ENCODE measurements at places on chromosomes 7 and 10.

DNA sequence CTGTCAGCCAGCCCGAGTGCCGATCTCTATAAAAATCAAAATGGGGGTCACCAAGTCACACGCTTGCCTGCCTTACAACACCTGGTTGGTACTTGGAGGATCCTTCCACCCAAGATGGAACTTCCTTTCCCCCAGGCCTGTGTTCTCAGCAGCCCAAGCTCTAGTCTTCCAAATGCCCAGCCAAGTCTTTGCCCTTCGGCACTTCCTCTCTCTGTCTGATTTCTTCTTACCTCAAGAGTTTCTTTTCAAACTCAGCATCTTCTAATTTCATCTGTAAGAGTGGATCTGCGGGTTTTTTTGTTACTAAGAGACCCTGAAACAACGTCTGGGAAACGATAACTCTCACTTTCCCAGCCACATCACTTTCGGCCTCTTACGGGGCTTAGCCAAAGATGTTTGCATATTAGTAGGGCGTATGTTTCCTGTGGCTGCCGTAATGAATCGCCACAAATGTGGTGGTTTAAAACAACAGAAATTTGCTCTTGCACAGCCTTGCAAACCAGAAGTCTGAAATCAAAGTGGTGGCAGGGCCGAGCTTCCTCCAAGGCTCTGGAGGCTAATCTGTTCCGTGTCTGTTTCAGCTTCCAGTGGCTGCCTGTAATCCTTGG is 219.9 kb downstream of the TCF7L2 start:
- no peak for DNase-seq

- no peak for DNase-seq
Measured at GRCh38 chr7:128833148-128833945, 3.1 kb downstream of the FLNC start.

GRCh38 chr7:103795107-103795506 is 194.4 kb downstream of the RELN start:
- DNase-seq, result no peak

- peak; percentile 52 for DNase-seq
Measured at GRCh38 chr7:158828133-158829020, 932 bp downstream of the ESYT2 start.

- no peak for DNase-seq
Measured at GRCh38 chr7:30764030-30764975, 6.9 kb upstream of the MINDY4 start.

- DNase-seq, result peak; percentile 31
Measured at GRCh38 chr10:97494863-97495506, 3.2 kb downstream of the MMS19 start.

DNA sequence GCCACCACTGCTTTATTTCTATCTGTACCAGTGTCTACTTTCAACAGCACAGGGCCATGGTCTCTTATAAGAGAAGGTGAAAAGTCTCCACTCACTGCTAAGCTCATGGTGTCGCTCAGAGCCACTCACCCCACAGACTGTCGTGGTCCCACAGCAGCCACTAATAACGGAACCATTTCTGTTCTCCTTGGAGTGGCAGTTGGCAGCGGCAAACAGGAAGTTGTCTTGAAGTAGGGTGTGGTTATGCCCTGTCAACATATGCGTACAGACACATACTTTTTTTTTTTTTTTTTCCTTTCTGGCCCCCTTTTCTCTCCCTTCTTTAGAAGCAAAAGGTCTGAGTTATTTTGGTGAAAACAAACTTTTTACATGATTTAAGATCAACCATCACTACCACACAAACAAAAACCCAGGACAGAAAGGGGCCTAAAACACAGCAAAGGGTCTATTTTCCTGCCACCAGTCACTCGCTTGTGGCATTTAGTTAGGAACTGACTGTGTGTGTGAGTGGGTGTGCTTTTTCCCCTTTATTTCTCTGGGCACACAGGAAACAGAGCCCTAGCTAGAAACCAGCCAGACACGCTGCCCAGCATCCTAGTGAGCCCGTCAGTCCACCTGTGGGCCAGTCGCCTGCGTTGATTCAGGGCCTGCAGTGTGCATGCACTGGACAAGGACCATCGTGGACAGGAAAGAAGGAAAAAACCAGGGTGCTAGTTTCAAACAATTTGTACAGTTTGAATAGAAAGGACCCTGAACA is 96.7 kb upstream of the EFCAB10 start:
- peak; percentile 75 for DNase-seq

DNA sequence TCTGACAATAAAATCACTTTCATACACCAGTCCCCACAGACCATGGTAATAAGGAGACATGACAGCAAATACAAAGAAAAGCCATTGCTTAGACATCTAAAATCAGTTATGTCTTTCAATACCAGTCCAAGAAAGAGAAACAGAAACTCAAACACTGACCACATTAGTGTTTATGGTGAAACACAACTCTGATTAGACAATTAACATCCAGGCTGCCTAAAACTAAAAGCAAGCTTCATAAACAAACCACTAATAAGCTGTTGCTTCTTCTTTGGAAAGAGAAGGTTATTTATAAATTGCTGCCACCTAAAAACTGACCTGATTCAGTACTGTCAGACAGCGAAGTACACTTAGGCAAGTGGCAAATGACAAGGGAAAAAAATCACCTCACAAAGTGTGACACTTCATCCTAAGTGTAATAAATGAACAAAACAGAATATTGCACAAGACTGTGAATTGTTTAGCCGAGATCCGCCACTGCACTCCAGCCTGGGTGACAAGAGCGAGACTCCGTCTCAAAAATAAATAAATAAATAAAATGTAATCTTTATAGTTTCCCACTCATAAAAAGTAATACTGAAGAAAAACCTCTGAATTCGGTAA is 277.4 kb downstream of the PARD3 start:
- no peak for DNase-seq

DNA sequence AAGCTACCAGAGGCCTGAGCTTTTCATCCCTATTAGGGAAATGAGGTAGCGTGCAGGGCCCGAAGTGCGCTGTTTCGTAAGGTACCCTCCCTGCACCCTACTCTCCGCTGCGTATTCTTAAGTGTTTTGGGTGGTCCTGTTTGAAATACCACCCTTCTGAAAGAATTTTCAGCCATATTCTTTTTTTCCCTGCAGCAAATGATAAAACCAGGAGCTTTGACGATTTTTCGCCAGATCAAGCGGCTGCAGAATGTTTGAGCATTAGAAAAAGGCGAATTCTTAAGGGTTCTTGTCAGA is 1.2 kb downstream of the RSBN1L start:
- peak; percentile 48 for DNase-seq

GRCh38 chr7:69596723-69597277 is 1.5 kb upstream of the AUTS2 start:
- no peak for DNase-seq

DNA sequence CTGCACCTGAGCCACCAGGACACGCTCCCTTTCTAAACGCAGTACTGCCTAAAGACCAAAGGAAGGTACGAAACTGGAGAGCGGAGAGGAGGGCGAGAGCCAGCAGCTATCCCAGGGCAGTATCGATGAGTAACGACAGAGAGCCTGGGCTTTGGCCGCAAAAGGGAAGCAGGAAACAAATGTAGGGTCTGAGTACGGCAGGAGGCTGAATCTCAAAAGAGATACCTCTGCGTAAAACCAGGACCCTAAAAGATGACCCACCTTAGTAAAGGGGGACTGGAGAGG is 20.4 kb downstream of the PARP12 start:
- DNase-seq, result no peak

DNA sequence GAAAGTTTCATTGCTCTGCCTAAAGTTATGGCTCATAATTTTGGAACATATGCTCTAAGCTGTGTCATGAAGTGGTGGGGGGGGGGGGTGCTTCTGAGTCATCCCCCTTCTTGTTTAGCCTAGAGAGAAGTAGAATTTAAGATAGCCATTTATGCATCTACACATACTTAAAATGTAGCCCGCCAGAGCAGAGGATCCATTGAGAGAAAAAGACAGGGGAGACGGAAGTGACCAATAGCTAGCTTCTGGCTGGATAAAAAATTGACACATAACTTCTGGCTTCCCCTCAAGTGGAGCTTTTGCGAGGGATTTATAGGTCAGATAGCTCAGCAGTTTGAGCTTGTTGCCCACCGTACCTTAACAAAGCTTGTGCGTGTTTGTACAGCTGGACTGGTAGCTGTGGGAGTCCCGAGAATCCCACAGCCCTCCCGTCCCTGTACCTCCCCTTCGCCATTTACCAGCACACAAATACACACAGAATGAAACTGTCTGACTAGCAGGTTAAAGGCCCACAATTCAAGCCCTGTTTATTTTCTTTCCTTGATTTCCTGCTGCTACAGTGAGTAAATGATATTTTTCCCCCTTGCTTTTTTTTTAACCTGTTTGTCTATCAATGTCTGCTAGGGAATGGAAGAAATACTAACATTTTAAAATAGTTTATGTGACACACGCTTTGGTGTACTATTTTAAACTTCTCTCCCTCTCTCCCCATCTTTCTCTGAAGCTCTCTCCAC is 232.6 kb upstream of the FERD3L start:
- DNase-seq, result no peak

GRCh38 chr7:34091321-34091917 is 186.1 kb downstream of the BMPER start:
- no peak for DNase-seq

DNA sequence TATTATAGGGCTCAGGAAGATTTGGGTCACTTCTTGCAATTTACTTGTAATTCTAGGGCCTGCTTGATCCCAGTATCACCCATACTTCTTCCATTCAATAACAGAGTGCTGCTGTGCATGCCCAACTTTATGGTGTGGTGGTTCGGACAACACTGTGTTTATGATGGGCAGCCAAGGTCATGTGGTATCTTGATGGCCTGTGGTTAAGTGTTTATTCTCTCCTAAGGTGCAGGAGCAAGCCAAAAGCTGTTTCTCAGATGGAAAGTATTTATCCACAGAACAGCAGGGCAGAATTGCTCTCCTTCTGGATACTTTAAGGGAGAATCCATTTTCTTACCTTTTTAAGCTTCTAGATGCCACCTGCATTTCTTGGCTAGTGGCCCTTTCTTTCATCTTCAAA is 433.8 kb downstream of the SH2D4B start:
- DNase-seq, result no peak

DNA sequence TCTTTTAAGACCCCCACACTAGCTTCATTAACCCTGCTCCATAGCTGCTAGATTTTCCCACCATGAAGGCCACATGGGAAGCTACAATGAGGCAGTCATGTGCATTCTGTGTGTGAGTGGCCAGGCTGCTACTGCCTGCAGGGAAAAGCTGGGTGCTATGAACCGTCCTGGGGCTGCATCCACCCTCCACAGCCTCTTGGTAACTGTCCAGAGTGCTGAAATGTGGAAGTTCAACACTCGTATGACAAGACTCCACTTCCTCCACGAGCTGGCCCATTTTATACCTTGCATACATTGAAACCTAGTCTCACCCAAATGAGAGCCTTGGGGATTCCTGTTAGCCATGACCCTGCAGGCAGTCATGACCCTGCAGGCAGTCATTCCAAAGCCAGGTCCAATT is 59.4 kb downstream of the CUZD1 start:
- no peak for DNase-seq

GRCh38 chr10:29559996-29560395 is 74.8 kb downstream of the SVIL start:
- no peak for DNase-seq

- peak; percentile 23 for DNase-seq
Measured at GRCh38 chr7:368651-369475, 78.9 kb downstream of the FOXL3 start.

GRCh38 chr10:47062441-47063200 is 151.4 kb downstream of the PTPN20 start:
- DNase-seq, result no peak

DNA sequence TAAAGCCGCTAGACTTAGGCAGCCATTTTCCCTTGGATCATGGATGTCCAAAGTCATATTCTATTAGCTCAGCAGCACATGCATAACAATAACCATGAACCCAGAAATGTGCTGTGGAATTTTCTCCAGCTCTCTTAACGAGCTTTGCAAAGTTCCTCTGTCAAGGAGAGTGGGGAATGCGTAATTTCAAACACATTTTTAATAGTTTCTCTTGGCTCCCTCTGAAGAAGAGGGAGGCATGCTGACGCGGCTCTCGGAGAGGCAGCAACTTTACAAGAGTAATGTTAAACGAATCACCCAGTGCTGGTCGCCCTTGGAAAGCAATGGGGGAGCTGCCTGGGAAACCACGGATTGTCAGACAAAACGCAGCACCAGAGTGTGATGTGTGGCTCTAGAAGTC is 114.8 kb downstream of the RAB18 start:
- no peak for DNase-seq

DNA sequence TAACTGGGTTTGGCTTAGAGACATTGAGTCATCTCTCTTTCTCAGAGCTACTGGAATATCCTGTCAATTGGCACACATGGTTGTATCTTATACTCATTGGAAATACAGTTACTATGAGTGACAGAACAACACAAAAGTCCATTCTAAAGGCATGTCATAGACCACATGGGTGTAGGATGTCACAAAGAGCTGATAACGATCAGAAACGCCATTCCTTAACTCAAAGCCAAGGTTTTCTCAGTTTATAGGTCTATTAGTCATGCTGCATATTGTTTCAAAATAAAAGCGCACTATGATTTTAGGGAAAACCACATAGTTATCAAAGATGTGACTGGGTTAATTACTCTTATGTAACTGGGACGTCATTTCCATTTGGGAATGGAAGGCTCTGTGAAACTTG is 147.2 kb upstream of the FAM171A1 start:
- no peak for DNase-seq

GRCh38 chr7:128961030-128961659 is 23.4 kb downstream of the IRF5 start:
- DNase-seq, result no peak

- DNase-seq, result no peak
Measured at GRCh38 chr7:98687111-98687751, 70.1 kb downstream of the NPTX2 start.

- DNase-seq, result no peak
Measured at GRCh38 chr7:21064698-21065648, 278.3 kb upstream of the SP8 start.

DNA sequence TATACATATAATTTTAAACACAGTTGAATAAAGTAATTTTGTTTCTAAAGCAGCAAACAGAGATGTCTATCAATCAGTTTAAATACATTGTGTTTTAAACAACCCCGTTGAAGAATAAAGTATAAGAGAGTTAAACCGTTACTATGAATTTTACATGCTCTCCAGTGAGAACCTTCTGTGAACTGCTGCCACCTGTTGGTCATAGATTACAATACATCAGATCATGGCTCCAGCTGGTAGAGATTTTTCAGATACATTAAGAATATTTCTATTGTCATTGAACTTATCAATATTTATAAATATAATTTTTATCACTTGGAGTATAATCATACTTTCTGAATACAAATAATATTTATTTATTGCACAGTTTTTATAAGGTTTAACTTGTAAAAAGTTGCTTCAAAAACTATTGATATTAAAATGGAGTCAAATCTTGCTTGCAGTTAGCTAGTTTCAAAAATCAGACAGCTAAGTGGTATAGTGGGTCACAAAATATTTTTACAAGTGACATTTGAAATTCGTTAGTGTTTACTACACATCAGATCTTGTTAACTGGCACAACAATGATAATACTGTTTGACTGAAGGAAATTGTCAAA is 561.2 kb upstream of the PHF14 start:
- peak; percentile 2 for DNase-seq

All from CD4-positive, alpha-beta memory T cell (primary cell).